ENCODE measurements at places on chromosomes 6 and 20.

- no peak for DNase-seq
Observed at GRCh38 chr6:150813319-150813992, 52.0 kb upstream of the MTHFD1L start.

- peak; percentile 91 for DNase-seq
Observed at GRCh38 chr6:147170269-147170668, 33.9 kb upstream of the STXBP5 start.

DNA sequence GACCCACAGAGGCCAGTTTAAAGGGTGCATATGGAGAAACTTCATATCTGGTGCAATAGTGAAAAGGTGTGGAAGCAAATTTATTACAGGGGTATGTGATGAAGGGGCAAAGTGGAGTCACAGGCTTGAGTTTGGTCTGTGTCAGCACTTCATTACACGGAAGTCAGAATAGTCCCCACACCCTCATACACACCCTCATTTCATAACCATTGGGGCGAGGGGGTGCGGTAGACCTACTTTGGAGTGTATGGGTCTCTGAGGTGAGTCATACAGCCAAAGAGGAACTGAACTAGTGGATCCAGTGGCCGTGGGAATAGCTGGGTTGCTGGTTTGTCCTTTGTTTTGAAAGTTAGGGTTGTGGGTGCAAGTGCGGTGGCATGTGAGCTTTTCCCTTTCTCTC is 3.3 kb downstream of the TM9SF4 start:
- DNase-seq = no peak

- no peak for DNase-seq
Observed at GRCh38 chr6:129603741-129604140, 106.2 kb downstream of the ARHGAP18 start.

GRCh38 chr20:20743511-20744169 is 31.2 kb upstream of the RALGAPA2 start:
- no peak for DNase-seq

DNA sequence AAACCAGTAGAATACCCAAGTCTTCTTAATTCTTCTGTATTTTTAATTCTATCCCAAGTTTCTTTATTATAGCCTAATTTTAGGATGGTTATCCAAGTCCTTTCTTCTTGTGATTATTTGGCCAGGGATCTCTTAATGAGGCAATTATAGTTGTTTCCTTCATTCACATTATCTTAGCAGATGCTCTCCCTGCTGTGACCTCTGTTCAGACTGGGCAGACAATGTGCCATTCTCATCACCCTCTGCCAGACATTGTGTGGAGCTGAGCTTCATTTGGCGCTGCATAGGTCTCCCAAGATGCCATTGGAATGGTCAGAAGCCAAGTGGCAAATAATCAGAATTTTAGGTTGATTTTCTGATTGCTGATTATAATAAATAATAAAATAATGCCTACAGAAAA is 79.4 kb downstream of the LIN28B start:
- no peak for DNase-seq

- no peak for DNase-seq
Observed at GRCh38 chr6:33543116-33543515, 37.0 kb downstream of the BAK1 start.

- DNase-seq = no peak
Observed at GRCh38 chr20:15176929-15177328, 839.5 kb upstream of the FLRT3 start.

- peak; percentile 40 for DNase-seq
Observed at GRCh38 chr6:12761376-12762115, 45.0 kb downstream of the PHACTR1 start.

- no peak for DNase-seq
Observed at GRCh38 chr6:100134297-100134696, 140.3 kb upstream of the MCHR2 start.

DNA sequence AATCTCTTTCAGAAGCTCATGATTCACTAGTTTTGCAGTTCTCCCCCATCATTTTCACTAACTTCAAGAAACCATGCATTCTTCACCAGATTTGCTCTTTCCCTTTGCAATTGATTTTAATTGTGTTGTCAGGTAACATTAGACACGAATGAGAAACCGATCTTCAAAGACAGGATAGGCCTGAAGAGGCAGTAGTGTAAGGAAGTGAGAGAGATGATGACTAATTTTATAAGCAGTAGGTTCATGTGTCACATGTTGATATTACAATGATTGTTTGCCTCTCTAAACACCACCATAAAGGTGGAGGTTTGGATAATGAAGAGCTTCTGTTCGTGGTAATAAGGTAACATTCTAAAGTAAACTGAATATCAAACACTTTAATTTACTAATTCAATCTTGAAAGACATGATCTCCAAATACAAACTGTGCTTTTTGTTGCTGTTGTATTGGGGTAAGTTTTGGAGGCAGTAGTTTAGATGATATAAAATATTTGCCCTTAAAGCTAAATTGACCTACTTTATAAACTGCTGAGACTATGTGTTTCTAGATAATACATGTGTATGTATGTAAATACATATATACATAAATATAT is 207.2 kb downstream of the PHACTR1 start:
- DNase-seq = no peak

GRCh38 chr20:33664085-33664761 is 2.1 kb downstream of the C20orf144 start:
- DNase-seq = no peak

DNA sequence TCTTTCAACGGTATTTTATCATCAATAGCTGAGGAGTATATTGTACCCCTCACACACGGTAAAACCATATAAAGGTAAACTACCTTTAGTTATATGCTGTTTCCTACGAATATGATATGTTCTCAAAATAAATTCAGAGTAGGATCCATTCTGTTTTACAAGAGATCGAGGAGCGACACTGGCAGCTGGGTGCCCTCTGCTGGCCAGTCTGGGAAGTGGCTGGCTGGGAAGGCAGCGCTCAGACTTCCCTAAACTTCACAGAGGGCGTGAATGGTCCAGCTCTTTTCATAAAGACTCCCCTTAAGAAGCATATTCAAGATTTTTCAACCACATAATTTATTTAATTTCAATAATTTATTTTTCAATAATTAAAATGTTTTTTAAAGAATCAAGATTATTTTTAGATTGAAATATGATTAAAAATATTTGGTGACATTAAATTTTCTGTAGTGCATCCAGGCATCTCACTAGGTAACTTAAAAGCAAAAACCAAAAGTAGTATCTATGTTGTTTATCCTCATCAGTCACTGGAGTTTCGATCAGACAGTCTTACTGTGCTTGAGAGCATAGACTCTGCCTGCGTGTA is 187.5 kb upstream of the PDE10A start:
- DNase-seq = no peak

DNA sequence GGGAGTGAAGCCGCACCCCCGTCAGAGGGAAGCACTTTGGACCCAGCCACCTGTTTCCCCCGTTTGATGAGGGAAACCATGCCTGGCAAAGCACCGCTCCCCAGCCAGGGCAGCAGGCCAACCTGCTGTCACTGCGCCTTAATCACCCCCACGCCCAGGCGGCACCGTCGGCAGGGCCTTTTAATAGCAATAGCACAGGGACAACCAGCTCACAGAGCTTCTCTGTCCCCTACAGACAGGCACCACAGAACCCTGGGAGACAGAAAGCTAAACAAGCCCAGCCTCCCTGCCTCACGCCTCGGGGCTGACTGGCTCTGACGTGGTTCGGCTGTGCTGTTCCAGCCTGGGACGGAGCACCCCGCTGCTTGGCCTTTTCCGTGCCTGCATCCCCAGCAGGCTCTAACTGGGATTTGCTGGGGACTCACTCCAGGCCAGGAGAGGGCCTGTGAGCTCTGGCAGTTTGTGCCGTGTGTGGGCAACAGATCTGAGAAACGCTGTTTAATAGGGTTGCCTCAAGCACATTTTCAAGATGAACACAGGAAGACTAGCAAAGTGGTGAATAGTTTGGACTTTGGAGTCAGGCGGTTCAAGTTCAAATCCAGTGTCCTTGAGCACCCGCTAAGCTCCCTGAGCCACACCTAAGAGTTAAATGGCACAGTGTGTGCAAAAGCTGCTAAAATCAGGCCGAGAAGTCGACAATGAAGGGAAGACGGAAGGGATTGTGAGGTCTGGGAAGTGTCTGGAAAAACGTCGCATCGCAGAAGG is 223.8 kb downstream of the NRN1 start:
- DNase-seq = no peak

DNA sequence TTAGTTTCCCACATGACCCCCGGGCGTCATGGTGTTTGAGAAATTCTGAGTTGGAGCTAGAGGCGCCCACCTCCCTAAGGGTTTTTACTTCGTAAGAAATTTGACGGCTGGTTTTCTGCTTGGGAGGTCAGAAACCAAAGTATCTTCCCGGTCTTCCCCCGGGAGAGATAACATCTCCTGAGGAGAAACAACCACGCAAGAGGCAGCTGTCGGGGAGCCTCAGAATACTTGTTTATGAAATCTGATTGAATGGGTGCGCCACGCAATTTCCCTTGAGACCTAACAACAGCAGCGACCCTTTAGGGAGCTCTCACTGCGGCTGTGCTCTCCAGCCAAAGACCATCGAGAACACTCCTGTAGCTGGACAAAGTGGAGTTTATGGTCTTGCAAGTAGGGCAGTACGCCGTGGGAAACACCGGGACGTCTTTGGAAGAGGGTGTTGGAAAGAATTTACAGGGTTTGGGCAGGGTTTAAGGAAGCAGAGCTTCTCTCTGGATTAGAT is 608 bp upstream of the EIF2S2 start:
- no peak for DNase-seq

DNA sequence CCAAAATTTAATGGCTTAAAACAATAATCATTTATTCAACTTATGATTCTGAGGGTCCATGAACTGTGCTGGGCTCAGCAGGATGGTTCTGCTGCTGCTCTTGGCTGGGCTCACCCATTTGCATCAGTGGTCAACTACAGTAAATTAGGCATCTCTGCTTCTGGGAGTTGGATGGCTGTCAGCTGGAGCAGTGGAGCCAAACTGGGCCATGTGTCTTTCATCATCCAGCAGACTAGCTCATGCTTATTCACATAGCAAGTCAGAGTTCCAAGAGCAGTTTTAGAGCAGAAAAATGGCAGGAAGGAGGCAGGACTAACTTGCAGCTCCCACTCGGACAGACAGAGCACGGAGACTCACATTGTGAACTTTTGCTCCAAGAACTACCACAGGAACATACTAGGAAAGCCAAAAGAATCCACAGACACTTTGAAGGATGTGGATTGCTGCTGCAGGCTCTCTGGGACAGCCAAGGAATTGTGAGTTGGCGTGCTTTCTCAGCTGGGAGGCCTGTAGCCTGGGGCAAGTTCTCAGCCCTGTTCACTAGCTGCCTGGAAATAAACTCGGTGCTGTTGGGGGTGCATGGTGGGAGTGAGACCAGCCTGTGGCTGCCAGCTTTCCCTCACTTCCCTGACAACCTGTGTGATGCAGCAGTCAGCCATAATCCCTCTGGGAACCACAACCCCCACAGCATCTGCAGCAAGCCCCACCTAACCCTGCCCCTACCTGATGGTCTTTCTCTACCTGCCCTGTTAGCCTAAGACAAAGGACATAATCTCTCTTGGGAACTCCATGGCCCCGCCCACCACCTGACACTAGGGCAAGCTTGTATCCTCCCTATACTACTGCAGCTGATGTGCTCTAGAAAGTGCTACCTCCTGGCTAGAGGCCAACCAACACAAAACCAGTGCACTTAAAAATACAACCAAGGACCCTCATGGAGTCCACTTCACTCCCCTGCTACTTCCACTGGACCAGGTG is 129.0 kb downstream of the JPH2 start:
- no peak for DNase-seq

DNA sequence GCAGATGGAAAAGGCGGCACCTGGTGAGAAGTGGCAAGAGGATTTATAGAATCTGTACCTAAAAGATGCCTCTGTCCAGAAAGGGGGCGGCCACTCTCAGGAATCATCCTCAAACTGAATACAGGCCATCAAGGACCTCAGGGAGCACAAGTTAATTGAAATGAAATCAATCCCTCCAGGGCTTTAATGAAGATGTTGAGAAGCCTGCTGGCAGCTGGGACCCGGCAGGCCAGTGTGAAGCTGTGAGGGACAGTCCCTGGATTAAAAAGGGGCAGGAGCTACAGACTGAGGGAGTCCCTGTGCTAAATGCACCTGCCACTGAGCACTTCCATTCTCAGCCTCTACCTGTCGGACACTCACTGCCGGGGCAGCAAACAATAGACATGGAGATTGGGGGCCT is 107.7 kb upstream of the GGTLC1 start:
- DNase-seq = no peak

DNA sequence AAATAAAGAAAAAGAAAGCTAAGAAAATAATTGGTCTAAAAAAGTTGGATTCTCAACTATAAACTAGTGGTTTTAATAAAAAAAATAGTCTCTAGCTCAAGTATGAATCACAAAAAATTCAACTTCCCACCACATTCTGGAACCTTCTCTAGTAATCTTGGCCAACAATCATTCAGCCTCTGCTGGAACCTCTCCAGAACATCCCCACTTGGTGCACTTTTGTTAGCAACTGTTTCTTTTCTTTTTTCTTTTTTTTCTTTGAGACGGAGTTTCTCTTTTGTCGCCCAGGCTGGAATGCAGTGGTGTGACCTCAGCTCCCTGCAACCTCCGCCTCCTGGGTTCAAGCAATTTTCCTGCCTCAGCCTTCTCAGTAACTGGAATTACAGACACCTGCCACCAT is 35.7 kb downstream of the TXLNB start:
- DNase-seq = no peak

GRCh38 chr6:119676230-119676629 is 326.7 kb upstream of the MAN1A1 start:
- no peak for DNase-seq

DNA sequence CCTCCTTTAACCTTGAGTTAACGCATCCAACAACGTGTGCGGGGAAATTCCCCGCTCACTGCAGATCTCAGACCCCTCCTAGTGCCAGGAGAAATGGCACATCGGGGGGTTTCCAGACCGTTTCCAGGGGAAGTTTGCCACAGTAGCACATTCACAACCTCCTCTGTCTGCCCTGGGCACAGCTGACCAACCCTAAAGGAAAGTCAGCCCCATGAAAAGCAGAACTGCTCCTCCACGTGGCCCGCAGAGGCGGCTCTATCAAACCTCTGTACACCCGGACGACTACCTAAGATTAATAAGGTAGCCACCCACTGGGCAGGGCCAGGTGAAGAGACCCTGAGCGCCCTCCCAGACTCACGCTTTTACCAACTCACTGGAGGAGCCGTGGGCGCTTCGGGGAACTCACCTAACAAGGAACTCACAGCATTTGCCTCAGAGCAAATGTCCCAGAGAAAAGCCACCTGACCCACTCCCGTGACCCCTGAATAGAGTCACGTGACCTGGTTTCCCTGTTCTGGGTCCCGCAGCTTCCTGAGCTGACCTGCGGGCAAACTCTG is 93.1 kb downstream of the PRND start:
- DNase-seq = no peak

DNA sequence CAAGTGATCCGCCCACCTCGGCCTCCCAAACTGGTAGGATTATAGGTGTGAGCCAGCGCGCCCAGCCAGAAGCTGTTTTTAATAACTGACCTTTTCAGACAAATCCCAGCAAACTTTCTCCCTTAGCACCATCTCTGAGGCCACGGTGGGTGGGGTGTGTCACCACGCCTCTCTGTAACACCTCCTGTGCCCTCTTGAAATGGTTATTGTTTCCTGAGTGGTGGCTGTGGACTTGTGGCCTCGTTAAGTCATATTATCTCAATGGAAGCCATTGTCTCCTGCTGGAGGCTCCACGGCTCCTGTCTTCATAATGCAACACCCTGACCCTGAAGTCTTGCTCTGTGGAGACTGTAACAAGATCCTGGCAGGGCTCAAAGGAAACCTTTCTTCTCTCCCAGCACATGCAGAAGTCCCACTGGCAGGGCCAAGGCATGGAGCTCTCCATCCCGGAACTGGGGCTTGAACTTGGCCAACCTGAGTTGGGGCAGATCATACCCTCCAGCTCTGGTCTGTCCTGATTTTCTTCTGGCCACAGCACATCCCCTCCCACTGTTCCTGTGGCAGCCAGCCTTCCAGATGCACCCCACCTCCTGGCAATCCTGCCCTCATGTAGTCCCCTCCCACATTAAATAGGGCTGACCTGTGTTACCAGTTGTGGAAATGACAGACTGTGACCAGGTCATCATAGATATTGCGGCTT is 81.1 kb downstream of the SNX5 start:
- no peak for DNase-seq

All from AG04449 (cell line).